ENCODE measurements at places on chromosomes 2 and 18.
A peak's percentile ranks its signal among the peaks of the same experiment; 100 is the strongest.

DNA sequence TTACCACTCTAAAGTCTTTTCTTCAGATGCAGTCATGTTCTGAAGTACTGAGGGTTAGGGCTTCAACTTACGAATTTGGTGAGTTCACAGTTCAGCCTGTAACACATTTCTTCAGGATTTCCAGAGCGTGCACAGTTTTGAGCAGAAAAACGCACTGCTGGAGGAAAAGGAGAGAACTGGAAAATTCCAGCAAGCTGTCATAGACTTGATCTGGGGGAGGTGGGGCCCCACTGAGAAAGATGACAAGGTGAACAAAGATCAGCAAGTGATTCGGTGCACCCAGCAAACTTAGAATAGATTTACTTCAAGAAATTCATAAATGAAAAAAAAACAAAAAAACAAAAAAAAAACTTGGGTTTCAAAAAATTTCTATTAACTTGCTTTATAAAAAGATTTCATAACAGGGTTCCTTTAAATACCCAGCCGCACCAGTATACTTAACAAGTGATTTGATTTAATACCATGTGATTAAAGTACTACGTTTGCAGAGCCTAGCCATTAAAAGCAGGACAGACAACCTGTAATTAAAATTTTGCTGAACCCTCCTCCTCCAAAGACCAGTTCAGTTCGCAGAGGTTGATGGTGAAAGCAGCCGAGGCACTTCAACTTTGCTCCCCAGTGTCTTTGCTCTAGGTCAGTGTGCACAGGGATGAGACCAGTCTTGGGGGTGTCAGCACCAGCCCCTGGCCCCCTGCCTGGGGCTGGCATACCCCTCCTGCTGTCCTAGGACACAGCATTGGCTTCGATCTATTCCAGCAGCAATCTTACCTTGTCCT is 30.5 kb downstream of the CTIF start:
- peak; percentile 93 for DNase-seq

DNA sequence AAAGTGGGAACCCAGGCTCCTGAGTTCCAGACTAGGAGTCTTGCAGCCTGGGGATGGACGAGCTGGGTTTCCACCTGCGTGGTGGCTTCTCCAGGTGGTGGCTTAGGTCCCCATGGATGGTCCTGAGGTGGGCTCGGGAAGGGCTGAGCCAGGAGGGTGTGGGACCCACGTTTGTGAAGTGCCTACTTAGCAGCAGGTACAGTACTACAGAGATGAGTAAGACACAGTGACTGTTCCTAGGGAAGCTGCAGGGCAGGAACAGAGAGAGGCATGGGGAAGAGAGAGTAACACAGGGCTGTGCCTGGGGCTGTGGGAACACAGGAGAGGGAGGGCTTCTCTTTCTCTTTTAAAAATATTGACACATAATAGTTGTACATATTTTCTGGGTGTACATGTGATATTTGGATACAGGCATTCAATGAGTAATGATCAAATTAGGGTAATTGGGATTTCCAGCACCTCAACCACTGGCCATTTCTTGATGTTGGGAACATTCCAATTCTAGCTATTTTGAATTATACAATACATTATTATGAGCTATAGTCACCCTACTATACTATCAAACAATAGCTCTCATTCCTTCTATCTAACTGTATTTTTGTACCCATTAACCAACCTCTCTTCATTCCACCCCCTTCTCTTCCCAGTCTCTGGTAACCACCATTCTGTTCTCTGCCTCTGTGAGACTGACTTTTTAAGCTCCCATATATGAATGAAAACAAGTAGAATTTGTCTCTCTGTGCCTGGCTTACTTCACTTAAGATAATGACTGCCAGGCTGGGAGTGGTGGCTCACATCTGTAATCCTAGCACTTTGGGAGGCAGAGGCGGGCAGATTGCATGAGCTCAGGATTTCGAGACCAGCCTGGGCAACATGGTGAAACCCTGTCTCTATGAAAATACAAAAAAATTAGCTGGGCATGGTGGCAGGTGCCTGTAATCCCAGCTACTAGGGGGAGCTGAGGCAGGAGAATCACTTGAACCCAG is 15.0 kb downstream of the TOGARAM2 start:
- no peak for DNase-seq

DNA sequence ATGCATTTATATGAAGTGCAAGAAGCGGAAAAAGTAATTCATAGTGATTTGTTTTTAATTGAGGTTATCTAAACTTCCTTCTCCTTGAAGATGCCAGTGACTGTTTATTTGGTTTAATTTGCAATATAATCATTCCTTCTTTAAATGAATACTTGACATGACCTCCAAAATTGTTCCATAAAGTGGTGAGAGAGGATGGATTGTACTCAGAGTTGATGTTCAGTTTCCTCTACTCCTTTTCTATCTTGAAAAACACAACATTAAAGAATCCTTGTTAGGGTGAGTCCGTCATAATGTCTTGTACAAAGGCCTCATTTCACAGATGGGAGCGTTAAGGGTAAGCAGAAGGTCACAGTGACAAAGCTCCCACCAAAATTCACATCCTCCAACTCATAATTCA is 756.1 kb upstream of the KLHL29 start:
- DNase-seq, result no peak

DNA sequence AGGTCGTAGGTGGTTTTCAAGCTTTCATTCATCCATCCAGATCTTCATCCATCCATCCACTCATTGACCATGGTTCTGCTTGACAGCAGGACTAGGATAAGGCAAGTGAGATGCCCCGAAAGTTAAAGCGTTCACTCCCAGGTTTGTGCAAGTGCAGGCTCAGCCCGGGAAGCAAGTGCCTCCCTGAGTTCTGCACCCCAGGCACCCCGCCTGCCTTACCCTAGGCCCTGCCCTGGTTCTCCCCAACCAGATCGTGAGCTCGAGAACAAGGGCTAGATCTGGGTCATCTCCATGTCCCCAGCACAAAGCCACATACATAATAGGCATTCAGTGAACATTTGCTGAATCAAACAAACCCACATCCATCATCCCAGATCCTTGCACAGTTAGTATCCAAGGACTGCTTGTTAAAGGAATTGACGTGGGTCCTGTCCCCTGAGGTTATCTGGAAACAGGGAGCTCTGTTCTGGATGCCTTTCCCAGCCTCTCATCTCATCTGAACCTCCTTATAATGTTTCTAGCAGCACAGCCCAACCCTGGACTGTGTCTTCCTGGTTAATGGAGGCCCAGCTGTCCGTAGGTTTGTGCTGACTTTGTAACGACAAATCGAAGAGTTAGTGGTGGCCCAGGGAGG is 116.1 kb upstream of the GPC1 start:
- DNase-seq, result no peak

- DNase-seq, result no peak
These were observed 63.7 kb upstream of the TANC1 start for GRCh38 chr2:158904627-158905177.

DNA sequence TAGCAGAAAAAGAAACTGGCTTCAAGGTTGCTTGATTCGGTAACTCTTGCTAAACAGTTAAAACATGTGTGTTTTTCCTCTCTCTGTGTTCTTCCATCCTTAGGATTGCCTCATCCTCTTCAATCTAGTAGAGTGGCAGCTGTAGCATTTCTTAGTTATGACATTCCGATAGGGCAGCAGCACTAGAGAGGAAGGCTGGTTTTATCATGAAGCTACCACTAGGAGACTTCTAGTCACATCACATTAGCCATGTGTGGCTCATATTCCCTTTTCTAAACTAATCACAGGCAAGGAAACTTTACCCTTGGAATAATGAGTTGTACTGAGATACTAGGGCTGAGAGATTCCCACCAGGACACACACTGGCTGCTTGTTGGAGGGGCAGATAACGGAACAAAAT is 187.6 kb downstream of the DOK6 start:
- DNase-seq, result no peak

- DNase-seq, result no peak
These were observed 395.6 kb upstream of the TRIB2 start for GRCh38 chr2:12320991-12321641.

DNA sequence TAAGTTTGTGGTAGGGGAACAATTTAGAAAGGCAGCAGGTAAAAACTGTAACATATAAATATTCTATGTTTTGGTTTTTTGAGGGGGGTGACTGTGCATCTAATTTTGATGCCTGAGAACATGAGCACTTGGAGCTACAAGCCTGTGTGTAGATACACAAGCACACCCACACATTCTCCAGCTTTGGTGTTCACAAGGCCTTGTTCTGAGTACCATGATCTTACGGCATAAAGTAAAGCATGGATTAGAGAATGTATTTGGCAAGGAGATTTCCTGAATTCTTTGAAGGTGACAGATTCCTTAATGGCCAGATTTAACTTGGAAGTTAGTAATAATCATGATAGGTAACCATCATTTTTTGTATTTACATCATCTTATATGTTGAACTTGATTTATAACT is 42.7 kb downstream of the MAP3K20 start:
- no peak for DNase-seq
